Renal cortex interstitium (tissue), 15 donors: ENCODE measurements at places on chromosomes 1 and 21. TPM values are rescaled to one million over a fixed set of nuclear protein-coding genes. Genes with fewer than 3 reads are reported as not detected.

C1orf115 gene
- 26.0 TPM for polyA plus RNA-seq

GRCh38 chr1:9482816-9483572 lies 56.3 kb upstream of the SLC25A33 start:
- no peak for DNase-seq

GRCh38 chr1:168320800-168321450 lies 40.2 kb downstream of the TBX19 start:
- DNase-seq: no peak

- DNase-seq: no peak
Observed at GRCh38 chr1:234923626-234924025, 205.0 kb downstream of the TOMM20 start.

DNA sequence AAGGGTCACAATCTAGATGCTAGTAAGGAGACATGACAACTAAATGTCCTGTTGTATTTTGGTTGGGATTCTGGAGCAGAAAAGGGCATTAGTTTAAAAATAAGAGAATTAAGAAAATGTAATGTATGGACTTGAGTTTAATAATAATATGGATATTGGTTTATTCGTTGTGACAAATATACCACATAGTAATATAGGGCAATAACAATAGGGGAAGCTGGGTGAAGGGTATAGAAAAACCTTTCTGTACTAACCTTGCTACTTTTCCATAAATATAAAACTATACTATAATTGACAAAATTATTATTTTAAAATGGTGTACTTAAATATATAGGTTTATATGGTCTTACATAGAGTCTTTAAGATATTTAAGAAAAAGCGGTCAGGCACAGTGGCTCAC lies 558.9 kb downstream of the PTPRC start:
- DNase-seq: no peak

GRCh38 chr1:231162297-231162969 lies 575 bp downstream of the TRIM67 start:
- DNase-seq: no peak
